ENCODE measurements at places on chromosomes 13 and 19.

- no peak for DNase-seq
These were observed 130.0 kb downstream of the SIPA1L3 start for GRCh38 chr19:38036707-38037611.

DNA sequence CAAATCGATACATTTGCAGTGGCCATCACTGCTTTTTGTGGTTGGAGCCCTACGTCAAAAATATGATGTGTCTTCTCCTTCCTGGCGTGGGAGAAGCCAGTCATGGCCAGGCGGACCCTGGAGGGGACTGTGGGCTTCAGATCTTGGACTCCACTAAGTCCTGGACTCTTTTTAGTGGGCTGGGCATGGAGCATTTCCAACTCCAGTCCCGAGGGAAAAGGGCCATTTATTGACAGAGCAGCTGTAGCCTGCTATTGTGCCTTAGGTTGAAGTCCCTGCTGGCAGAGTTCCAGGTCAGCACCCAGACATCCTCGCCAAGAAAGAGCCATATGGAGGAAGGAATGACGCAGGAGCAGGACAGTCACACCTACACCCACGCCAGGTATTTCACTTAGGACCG is 179.2 kb upstream of the ZNF507 start:
- DNase-seq: no peak

GRCh38 chr13:39336207-39336606 is 266.8 kb downstream of the LHFPL6 start:
- DNase-seq: no peak

DNA sequence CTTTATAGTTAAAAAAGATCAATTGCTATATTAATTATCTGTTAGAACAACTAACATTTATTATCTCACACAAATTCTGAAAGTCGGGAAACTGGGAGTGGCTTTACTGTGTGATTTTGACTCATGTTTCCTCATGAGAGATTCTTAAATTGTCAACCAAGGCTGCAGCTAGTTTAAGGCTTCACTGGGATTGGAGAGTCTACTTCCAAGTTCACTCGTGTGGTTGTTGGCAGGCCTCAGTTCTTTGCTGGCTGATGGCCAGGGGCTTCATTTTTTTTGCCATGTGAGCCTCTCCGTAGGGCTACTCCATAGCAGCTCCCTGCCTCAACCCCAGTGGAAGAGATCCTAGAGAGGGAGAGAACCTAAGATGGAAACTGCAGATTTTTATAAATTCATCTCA is 24.5 kb upstream of the LPAR6 start:
- DNase-seq: no peak

- DNase-seq: no peak
These were observed 34.9 kb downstream of the EPS15L1 start for GRCh38 chr19:16436780-16437332.

DNA sequence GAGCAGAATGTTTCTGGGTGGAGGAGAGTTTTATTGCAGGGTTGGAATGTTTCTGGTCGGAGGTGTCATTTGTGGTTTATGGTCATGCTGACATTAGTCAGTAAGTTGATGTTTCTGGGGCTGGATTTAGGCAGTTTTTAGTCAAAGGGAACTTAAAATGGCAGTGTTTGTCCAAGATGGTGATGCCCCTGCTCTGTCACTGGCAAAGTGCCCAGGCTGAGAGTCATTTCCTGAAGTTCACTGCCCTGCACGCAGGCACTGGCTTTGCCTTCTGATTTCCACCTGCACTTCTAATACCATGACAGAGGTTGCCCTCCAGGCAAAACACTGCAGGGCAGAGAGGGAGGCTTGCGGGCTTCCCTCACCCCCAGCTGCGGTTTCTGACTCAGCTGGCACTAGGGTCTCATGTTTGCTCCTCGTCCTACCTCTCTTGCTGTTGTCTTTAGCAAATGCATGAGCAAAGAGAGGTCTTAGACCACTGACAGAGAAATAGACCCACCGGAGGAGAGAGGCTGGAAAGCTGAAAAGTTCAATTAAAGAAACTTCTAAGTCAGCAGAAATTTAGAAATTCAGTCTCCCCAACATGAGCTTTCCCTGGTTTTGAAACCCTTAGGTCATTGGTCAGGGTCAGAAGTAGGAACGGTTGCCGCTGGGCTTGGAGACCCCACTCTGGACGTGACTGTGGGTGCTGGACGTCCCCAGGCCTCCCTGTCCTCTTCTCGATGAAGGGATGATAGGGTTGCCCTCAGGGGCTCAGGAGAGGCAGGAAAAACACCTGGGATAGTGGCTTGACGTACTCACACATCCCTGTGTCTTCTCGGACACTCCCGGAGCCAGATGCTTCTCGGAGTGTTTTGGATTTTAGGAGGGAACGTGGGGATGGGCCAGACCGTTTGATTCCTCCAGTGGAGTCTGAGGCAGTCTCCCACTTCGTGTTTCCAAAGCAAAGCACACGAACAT is 26.3 kb downstream of the TMEM255B start:
- DNase-seq: peak; percentile 42

- DNase-seq: no peak
These were observed 600.8 kb downstream of the DCT start for GRCh38 chr13:93878675-93879074.

- no peak for DNase-seq
These were observed 18.0 kb downstream of the DCUN1D2 start for GRCh38 chr13:113472355-113473025.

- peak; percentile 25 for DNase-seq
These were observed 34.4 kb downstream of the DNAJC15 start for GRCh38 chr13:43057653-43058317.

DNA sequence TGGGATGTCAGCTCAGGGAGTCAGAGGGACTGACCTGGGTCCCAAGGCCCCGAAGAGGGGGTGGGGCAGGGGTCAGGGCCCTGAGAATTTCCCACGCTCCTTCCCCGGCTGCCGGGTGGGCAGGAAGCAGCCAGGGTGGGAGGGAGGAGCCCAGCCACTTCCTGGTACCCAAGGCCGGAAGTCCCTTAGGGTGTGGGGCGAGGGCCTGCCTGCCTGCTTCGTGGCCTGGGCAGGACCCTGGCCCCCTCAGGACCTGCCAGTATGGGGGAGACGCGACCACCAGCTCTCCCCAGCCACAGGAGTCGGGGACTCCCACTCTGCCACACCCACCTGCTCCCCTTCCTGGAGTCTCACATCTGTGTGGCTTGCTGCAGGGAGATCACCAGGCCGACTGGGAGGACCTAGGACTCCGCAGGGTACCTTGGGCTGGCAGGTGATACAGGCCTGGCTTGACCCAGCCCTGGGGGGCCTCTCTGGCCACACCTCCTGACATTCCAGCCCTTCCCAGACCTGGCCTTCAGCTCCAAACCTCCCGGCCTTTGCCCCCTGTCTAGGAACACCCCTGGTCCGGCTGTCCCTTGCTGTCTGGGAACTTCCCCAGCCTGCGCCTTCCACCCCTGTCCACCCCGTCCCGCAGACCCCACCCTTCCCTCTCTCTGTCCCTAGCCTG is 9.8 kb upstream of the CIRBP start:
- DNase-seq: peak; percentile 72

GRCh38 chr19:11116507-11116906 is 27.2 kb downstream of the LDLR start:
- DNase-seq: no peak

GRCh38 chr19:21751384-21751783 is 16.0 kb downstream of the ZNF100 start:
- DNase-seq: no peak

DNA sequence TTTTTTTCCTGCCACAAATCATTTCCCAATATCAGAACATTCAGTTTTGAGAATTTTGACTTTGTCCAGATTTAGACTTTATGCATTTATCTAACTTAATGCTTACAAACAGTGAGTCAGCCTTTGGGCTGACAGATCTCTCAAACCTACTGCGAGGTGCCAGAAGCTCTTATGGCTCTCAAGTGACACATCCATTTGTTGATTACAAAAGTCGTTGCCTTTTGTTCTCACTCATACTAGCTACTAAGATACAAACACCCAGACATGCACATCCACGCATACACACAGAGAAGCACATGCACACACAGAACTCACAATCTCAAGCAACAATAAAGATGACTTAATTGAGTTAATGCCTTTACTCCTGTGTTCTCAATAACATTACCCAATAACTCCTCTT is 1147.5 kb downstream of the DIAPH3 start:
- DNase-seq: no peak

DNA sequence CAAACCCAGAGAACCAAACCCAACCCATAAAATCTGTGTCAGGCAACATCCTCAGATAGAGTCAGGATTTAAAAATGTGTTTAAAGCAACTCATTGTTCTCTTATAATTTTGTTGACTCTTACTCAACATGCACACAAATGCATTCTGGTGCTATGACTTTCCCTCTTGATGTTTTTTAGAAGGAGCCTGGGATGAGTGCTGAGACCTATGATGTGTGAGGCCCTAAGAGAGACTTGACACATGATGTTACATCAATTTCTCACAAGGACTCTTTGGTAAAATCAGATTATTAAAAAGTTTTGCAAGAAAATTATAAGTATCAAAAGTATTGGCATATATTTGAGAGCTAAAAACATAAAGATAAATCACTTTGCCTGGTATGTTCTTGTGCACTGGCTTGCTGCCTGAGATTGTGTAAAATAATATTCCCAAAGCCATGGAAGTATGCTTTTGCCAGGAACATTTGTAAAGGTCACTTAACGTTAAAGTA is 173.9 kb downstream of the DCLK1 start:
- DNase-seq: no peak

Data from H4 (cell line).